ENCODE measurements at places on chromosomes 1 and 21. TPM values are rescaled to one million over a fixed set of nuclear protein-coding genes. Genes with fewer than 3 reads are reported as not detected.
A peak's percentile ranks its signal among the peaks of the same experiment; 100 is the strongest.

E2F2 gene
- polyA plus RNA-seq, result 5.4 TPM

OR2T11 gene
- polyA plus RNA-seq, result 0.03 TPM

BNIPL gene
- 4.0 TPM for polyA plus RNA-seq

SHE gene
- polyA plus RNA-seq, result 11.1 TPM

PPFIA4 gene
- 5.5 TPM for polyA plus RNA-seq

PNRC2 gene
- polyA plus RNA-seq, result 203 TPM

- DNase-seq, result no peak
Observed at GRCh38 chr1:70143048-70143659, 62.2 kb downstream of the LRRC40 start.

GRCh38 chr21:29613021-29613420 is 314.3 kb downstream of the BACH1 start:
- DNase-seq, result no peak

- no peak for DNase-seq
Observed at GRCh38 chr1:24344090-24344742, 25.1 kb downstream of the GRHL3 start.

DNA sequence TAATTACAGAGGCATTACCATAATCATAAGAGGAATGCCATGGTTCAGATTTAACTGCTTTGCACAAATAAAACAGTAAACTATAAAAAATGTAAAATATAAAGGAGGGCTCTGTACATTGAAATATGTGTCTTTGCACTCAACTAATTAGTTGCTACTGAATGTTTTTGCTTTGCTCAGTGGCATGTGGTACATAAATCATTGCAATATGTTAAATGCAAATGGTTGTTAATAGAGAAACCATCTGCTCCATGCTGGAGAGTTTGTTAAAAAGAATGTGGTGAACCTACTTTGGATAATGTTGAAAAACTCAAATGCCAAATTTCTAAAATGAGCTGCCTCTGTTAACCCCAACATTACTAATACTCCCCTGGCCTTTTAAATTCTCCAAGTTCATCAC is 201.5 kb downstream of the NTNG1 start:
- DNase-seq, result no peak

DNA sequence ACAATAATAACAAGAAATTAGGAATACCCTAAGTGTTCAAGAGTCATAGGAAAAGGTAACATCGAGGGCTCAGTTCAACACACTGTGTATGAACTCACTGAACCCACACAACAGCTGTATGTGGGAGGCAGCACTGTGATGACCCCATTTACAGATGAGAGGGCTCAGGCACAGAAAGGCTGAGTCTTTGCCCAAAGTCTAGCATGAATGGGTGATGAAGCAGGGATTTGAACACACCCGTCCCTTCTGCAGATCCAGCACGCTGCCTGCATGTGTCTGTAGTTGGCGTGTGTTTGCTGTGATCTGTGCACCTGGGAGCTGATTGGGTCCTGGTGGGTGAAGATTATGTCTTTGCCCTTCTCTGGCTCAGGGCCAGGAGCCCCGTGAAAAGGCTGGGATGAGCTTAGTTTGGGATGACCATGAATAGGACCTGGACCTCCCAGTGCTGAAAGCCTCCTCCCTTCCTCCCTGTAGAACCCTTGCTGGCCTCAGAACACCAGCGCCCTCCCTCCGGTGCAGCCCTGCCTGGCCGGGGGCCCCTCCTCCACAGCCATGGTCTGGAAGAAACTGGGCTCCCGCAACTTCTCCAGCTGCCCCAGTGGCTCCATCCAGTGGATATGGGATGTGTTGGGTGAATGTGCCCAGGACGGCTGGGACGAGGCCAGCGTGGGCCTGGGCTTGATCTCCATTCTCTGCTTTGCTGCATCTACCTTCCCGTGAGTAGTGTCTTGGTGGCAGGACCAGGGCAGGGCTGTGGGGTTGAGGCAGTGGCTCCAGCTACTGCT is 5.2 kb downstream of the SLC66A1 start:
- no peak for DNase-seq

DNA sequence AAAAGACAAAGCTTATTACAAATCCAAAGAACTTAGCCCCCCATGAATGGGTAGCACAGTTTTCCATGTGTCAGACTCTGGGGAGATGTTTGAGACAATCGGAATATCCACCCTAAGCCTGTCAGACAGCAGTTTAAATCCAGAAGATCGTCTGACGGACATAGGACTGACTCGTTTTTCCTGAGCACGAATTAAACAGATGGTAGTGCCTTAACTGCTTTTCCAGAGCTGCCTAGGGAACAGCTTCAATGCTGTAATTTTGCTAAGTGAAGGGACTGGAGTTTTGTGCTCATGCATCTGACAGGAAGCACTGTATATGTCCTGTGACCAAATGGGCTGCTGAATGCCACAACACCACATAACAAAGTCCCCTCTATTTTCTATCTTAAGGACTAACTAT is 48.6 kb downstream of the PCNX2 start:
- DNase-seq, result no peak

GRCh38 chr1:11943619-11944018 is 9.1 kb downstream of the PLOD1 start:
- no peak for DNase-seq

DNA sequence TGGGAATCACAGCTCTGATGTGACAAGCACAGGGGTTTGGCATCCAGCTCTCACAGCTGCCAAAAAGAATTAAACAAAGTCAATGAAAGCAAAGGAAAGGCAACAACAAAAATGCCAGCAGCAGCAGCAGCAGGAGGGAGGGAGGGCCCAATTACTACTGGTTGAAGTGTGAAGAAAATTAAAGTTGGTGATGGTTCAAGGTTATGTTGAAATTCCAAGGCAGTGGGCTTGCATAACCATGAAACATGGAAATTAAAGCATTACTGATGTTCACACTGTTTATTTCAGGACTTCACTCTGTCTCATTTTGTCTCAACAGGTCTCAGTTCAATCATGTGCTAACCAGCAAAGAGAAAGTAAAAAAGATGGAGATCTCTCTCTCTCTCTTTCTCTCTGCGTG is 220.3 kb upstream of the LYPLAL1 start:
- no peak for DNase-seq

- DNase-seq, result no peak
Observed at GRCh38 chr1:53592521-53592982, 133.4 kb downstream of the DMRTB1 start.

DNA sequence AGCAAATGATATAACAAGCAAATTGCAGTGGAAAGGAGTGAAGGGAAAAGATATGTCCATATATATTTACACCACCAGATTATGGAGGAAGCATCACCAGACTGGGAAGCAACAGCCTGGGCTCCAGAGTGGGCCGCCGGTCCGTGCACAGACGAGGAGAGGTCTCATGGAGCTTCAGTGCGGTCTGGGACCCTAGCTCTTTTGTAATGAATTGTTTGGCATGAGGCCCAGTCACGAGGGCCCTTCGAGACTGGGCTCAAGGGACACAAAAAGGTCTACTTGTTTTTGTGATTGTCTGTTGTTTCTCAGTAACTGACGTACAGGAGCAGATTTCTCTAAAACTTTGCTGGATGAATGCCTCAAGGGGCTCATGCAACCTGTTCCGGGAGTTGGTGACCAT is 12.9 kb upstream of the STUM start:
- no peak for DNase-seq

- DNase-seq, result no peak
Observed at GRCh38 chr1:17686258-17686657, 68.9 kb upstream of the ACTL8 start.

GRCh38 chr1:114353262-114353661 is 157.7 kb downstream of the TRIM33 start:
- peak; percentile 44 for DNase-seq

DNA sequence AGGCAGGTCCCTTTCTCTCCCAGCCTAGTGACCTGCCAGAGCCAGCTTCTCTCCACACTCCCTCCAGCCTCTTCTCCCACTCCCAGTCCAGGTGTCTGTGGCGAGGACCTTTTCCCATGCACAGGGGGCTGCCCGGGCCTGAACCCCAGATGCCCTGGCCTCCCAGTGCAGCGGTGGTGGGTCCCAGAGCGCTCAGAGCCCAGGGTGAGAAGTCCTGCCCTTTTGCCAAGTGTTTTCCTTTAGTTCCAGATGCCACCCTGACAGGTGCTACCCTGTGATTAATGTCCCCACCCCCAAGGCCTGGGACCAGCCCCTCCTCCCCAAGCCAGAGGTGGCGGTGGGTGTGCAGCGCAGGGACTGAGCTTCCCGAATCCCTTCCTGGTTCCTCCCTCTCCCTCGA is 90.4 kb downstream of the PAX7 start:
- no peak for DNase-seq

DNA sequence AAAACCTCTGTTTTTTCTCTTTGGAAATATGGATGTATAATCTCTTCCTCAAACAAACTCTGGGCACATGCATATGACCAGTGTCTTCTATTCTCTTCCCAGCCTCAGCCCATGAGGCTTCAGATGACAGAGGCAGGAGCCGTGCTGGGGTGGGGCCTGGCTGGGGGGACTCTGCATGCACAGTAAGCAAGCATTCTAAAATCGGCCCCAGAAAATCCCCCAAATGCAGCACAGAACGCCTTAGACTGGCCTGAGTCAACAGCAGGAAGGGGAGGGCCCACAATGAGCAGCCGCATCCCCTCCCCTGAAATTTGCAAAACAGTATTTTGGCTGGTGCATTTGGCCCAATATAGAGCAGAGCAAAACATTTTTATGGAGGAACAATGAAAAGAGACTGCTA is 47.8 kb downstream of the ITPKB start:
- DNase-seq, result no peak

- DNase-seq, result no peak
Observed at GRCh38 chr1:224884361-224884801, 45.1 kb upstream of the DNAH14 start.

DNA sequence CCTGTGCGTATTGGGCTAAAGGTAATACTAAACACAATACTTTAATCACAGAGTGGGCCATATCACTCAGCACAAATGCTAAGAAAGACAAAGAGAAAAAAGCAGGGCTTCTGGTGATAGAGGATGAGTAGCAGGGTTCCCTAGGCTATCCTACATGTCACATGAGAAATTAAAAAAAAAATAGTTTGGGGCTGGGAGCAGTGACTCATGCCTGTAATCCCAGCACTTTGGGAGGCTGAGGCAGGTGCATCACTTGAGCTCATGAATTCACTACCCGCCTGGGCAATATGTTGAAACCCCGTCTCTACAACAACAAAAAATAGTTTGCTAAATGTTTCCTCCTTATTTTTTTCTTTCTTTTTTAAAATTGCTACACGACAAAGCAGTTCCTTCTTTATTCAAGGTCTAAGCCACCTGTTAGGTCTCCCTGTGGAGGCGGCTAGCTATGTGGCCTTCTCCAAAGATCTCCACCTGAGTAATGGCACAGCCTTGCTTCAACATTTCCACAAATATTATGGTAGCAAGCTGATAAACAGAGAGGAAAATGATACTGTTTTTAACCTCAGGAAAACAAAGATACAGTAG is 1.5 kb downstream of the ENSA start:
- DNase-seq, result no peak

DNA sequence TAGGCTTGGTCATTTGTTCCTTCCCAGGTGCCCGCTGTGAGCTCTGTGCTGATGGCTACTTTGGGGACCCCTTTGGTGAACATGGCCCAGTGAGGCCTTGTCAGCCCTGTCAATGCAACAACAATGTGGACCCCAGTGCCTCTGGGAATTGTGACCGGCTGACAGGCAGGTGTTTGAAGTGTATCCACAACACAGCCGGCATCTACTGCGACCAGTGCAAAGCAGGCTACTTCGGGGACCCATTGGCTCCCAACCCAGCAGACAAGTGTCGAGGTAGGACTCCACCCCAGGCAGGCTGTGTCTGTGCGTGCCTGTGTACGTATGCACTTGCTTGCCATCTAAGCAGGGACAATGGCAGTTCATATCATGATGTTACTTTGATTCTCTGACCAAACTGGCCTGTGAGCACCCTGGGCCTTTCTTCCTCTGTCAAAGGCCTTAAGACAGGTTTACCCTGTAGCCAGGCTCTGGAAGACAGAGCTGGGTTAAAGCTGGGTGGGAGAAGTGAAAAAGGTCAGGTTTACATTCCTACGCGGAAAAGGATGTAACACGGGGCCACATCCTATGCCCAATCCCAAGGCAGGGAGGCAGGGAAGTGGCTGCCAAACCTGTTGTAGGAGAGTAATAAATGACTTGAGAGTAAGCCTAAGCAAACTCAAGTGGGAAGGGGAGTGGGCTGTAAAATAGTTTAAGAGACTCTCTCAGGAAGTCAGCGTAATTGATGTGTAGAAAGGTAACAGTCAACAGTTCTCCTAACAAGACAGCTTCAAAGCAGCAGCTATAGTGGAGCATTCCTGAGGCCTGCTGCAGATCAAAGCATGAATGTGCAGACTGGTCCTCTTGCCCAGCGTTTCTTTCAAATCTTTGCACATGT is 42.5 kb downstream of the LAMC2 start:
- DNase-seq, result no peak

GRCh38 chr1:99180915-99181314 is 83.4 kb upstream of the PLPPR4 start:
- DNase-seq, result no peak
